Femur (tissue), 1 donor: ENCODE measurements at places on chromosomes 1 and 21.

DNA sequence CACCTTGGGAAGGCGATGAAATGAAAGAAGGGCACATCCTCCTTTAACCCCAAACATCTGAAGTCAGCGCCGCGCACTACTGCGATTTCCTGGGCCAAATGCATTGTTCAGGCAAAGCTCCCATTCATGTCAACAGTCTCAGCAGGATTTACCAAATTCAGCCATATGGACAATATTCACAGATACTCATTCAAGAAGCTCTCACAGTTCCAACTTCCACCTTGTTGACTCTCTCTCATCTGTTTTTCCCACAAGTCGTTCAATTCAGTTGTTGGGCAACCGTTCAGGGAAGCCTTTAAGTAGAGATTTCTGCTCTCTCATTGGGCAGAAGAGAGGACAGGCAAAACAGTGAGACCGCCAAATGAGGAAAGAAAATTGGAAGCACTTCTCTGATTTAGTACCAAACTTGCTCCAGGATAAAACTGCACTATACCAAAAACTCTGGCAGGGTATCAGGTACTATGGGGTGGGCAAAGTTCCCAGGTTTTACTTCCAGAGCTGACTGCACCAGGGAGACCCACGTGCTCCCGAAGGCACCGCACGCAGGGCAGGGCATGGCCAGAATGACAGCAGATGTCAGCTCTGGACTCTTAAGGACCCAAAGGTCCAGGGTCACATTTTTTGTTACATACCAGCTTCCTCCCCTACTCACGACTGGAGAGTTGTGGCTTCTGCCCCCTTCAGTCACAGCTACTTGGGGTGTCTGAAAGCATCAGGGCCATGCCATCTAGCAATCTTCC lies 668.8 kb downstream of the KIF26B start:
- no peak for DNase-seq

GRCh38 chr1:107430540-107431228 lies 289.8 kb downstream of the NTNG1 start:
- peak; percentile 20 for DNase-seq

GRCh38 chr1:56645677-56646305 lies 677 bp downstream of the PRKAA2 start:
- DNase-seq, result peak; percentile 25

DNA sequence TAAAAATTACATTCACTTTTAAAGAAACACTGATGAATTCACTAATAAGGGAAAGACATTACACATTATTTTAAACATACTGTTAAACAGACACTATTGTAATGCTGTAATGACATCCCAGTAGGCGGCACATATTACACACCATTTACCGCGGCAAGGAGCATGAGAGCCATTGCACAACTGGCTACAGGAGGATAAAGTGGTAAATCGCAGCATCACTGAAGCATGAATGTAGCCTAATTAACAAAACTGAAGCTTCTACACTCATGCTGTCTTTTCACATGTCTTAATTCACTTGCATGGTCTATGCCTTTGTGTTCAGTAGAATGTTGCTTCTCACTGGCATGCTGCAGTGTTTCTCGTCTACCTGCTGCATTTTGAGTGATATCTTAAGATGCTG lies 1046.0 kb downstream of the MRPL39 start:
- no peak for DNase-seq

- no peak for DNase-seq
Measured at GRCh38 chr21:44701541-44701940, 4.6 kb downstream of the KRTAP10-12 start.

GRCh38 chr1:94974824-94975223 lies 47.9 kb upstream of the CNN3 start:
- no peak for DNase-seq

DNA sequence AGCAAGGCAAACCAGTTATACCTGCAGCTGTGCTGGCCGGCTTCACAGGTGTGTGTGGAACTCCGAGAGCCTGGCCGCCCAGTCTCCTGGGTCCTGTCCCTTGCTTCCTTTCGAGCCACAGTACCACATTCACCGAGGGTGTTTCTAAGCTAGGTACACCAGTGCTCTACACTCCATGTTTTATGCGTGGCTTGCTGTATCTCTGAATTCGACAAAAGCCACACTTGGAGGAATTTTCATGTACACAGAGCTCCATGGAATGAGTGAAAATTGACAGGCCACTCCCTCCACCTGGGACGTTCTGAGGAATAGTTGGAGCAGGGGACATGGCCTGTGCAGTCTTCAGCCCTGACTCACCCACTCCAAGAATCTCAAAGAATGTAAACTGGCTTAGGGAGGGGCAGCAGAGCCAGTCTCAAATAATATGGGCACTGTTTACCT lies 14.0 kb downstream of the ETS2 start:
- DNase-seq, result no peak

- DNase-seq, result no peak
Measured at GRCh38 chr1:227764019-227764391, 28.8 kb downstream of the SNAP47 start.

DNA sequence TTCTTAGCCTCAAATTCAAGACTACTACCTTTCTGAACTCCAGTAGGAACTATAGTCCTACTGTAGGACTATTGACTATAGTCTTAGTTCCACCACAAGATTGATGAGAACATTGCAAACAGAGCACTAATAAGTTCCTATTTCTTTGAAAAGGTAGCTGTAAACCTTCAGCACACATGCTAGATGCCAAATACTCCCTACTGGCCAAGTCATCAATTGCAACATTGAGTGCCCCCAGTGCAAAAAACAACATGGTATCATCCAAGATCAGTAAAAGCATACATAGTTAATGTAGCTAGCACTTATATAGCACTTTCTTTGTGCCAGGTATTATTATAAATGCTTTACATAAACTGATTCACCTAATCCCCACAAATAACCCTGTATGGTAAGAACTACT lies 99.8 kb downstream of the MRPL39 start:
- no peak for DNase-seq

GRCh38 chr1:51417496-51418383 lies 87.4 kb upstream of the TTC39A start:
- no peak for DNase-seq

DNA sequence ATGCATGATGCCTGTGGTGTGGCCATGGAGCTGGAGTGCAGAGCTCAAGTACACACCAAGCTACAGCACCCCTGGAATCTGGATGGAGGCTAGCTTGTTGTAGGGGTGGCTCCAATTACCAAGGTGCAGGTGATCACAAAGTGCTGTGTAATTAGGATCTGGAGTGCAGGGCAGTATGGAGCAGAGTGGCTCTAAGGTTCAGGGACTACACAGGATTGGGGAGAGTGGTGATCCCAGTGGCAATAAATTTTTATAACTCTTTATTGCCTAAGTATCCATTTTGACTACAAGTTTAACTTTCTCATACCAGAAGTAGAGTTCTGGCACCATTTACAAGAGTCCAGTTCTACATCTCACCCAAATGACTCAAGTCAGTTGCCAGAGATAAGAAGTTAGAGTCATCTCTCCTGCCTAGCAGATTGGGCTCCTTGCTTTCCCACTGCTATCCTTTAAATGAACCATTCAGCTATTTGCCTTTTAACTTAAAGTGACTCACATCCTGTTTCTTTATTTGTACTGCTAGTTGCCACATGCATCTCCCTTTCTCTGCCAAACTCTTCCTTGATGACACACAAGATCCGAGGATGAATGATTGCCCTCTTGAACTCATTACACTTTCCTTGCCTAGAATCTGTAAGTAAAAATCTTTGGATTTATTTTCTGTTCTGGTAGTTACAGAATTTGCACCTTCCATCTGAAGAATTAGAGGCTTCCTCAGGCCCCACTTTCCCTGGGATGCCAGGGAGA lies 427.2 kb downstream of the KCNT2 start:
- no peak for DNase-seq

DNA sequence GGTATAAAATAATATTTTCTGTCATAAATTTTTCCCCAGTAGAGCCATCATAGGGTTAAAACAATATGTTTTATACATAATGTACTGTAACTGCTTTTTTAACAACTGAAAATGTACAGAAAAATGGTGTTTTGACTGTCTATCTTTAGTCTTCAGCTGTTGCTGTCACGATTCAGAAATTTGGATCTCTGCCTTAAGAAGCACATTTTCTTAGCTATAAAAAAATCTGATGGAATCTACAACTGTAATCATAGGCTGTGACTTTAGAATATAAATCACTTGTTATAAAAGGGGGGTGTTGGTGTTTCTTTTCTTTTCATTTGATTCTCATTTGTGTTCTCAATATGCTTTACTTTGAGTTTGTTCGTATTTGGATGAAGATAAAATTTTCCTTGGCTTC lies 187.5 kb downstream of the PDE4B start:
- DNase-seq, result no peak

DNA sequence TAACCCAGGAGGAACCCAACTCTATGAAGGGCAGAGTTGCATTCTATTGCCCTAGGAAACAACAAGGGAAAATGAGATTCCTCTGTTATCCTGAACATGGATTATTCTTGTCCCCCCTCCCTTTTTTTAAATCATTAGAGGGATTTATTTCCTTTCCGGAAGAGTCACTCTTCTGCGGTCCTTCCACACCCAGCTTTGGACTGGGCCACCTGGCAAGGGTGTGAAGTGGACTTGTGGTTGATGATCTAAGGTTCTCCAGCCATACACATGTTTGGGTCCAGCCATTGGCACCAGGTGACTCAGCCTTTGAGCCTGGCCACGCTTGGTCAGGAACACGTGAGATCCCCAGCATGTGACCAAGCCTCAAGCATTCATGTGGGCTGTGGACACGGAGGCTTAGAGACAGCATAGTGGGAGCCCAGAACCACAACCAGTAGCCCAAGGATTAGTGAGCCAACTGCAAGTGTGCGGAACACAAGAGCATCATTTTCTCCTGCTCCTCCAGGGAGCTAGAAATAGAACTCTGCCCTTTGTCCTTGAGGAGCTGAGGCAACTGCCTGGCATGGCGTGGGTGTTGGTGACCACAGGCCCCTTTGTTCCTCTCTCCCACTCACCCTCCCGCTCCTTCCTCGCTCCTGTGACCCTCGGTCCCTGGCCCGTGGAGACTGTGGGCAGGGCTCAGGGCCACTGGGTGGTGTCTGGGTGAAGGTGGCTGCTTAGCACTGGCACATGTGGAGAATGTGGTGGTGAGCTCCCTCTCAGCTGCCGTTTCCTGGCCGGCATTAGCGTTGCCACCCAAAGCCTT lies 50.1 kb downstream of the NENF start:
- no peak for DNase-seq

GRCh38 chr1:11704691-11705475 lies 13.4 kb downstream of the DRAXIN start:
- DNase-seq, result peak; percentile 9

GRCh38 chr1:223737342-223737741 lies 25.0 kb downstream of the CAPN2 start:
- DNase-seq, result no peak

- no peak for DNase-seq
Measured at GRCh38 chr1:68358439-68358838, 91.3 kb downstream of the RPE65 start.
